Cardiac septum (tissue), 1 donor: ENCODE measurements at places on chromosomes 2 and 18. TPM values are rescaled to one million over a fixed set of nuclear protein-coding genes. Genes with fewer than 3 reads are reported as not detected.

GRCh38 chr2:20438334-20439192 lies 8.3 kb upstream of the RHOB start:
- DNase-seq, result no peak

Gene CAVIN2
- total RNA-seq, result 145 TPM

DNA sequence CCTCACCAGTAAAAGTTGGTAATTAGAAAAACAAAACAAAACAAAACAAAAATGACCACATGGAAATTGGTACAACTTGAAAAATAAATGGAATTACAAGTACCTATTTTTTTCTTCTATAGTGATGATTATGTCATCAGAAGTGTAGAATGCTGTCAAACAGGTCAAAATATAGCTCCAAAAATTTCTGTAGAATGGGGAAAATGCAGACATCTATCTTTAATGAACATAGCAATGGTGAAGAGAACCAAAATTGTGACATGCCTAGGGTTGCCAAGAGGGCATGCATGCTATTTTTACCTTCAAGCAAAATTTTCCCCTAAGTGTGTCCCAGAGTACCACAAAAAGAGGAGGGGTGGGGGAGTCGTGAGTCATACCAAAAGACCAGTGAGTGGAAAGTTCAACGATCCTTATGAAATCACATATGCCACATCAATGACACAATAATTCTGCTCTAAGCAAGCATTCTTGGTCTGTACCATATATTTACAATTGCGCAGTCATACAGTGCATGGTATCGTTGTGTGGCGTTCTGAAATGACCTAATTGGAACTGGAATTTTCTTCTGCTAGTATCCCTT lies 1436.4 kb downstream of the SUCLG1 start:
- DNase-seq, result no peak

GRCh38 chr2:199118673-199119112 lies 339.0 kb downstream of the SATB2 start:
- DNase-seq, result no peak

DNA sequence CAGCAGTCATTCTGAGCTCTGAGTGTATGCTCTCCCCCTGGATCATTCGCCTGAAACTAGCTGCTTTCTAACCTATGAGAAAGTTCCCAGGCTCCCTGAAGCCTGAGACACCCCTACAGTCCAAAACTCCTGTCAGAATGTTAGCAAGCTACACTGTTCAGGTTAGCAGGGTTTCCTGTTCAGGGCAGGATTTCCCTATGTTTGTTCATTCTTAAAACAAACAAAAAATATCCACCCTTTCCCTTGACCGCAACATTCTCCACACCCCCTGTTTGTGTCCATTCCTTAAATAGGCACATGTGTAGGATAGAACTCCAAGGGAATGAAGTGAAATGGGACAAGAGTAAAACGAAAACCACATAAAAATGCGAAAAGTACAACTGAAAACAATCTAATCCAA lies 83.1 kb downstream of the KLF7 start:
- DNase-seq, result no peak

DNA sequence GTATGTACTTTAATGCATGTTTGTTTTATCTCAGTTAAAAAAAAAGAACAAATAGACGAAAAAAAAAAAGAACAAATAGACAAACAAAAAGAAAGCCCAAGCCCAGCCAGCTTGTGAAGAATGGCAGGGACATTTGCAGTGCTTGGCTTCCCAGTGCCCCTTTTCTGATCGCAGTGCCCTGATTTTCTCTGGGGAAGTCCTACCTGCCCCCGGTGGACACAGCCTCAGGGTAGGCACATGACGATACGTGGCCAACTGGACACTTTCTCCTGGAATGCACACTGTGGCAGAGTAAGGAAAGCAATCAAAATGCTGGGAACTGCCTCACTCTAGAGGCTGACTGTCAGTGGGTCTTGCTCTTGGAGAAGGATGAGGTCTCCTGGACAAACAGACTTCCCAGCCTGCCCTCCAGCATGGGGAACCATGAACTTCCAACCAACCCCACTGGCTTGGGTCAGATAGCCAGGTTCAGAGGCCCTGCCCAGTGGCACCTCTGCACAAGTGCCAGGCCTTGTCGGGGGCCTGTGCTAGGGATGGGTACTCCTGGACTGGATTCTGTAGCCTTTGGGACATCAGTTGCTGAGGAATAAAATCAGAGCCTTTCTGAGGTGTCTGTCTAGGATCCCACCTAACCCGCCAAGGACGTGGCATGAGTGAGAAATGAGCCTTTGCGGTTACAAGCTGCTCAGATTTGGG lies 76.7 kb downstream of the INHBB start:
- peak; percentile 70 for DNase-seq

- peak; percentile 60 for DNase-seq
These were observed 57.1 kb upstream of the OTOF start for GRCh38 chr2:26534865-26535662.

Gene TTR
- not detected for total RNA-seq

DNA sequence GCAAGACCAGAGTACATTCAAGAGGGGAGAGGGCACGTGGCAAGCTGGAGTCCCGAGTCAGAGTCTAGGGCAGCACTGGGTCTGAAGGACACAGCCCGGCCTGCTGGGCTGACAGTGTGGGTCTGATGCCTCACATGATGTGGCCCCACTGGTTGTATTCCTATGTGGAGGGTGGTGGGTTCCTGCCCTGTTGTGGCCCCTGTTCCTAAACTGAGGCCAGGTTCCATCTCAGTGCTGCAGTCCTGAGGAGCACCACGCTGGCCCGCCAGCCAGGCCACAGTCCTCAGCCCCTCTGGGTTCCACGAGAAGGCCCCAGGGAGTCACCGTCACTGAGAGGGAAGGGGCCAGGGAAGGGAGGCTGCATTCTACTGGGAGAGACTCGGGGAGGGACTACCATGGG lies 13.3 kb downstream of the TMEM127 start:
- DNase-seq, result no peak

DNA sequence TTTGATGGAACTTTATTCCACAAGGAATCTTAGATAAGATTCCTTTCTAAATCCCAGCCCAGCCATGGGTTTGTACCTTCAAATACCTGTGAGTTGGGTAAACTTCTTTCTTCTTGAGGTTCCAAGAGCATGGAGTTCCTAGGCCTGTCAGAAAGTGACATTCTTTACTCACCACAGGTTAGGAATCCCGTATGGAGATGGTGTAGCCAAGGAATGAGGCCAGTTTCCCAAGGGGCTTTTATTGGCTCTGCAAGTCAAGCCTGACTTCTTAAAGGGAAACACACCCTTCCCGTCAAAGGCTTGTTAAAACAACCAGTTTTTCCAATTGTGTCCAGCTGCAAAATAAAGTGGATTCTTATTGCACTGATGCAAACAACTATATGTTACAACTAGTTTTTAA lies 45.8 kb downstream of the STK17B start:
- no peak for DNase-seq

GRCh38 chr2:3211256-3212060 lies 166.2 kb downstream of the EIPR1 start:
- peak; percentile 56 for DNase-seq

Gene BZW1
- 99.3 TPM for total RNA-seq

Gene CSRNP3
- total RNA-seq, result 2.9 TPM

Gene TUBA3E
- 1.2 TPM for total RNA-seq

- no peak for DNase-seq
These were observed 68.9 kb downstream of the VAPA start for GRCh38 chr18:9982711-9983110.

GRCh38 chr2:219515874-219516629 lies 1.8 kb downstream of the ASIC4 start:
- DNase-seq, result no peak

DNA sequence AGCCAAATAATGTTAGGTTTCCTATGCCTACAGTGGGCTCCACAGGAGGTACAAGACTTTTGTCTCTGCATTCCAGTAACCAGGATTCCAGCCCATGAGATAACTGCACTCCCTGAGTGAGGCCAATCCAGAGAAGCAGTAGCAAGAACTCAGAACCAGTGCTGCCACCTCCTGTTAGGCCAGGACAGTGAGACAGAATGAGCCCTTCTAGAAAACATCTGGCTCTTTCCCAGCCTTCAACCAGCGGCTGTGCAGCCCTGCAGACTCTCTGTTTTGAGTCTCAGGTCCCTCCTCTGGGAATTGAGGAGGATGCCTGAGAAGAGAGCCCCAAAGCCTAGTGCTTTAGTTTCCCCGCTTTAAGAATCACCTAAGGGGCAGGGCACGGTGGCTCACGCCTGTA lies 44.2 kb downstream of the ARID5A start:
- DNase-seq, result no peak

- peak; percentile 44 for DNase-seq
These were observed 292.0 kb downstream of the PRKCE start for GRCh38 chr2:45943219-45944044.
